ENCODE measurements at places on chromosomes 2 and 18. TPM values are rescaled to one million over a fixed set of nuclear protein-coding genes. Genes with fewer than 3 reads are reported as not detected.

The PLGLB2 gene
- total RNA-seq = 0.16 TPM

The ACADL gene
- total RNA-seq = 0.14 TPM

The CD207 gene
- total RNA-seq = not detected

The BMP10 gene
- not detected for total RNA-seq

The FBXO36 gene
- total RNA-seq = 0.87 TPM

The UGT1A4 gene
- 0.07 TPM for total RNA-seq

The PGAP1 gene
- total RNA-seq = 2.1 TPM

The POMC gene
- total RNA-seq = not detected

The LYPD1 gene
- total RNA-seq = 14.6 TPM

The ALKAL2 gene
- total RNA-seq = not detected

The COL4A3 gene
- 1.3 TPM for total RNA-seq

The HOXD4 gene
- total RNA-seq = 0.61 TPM

The APOB gene
- total RNA-seq = 0.01 TPM

The FIGLA gene
- total RNA-seq = not detected

The SLC9A4 gene
- total RNA-seq = not detected

The CERKL gene
- total RNA-seq = 0.24 TPM

The DAW1 gene
- total RNA-seq = 3.2 TPM

The SERPINB4 gene
- total RNA-seq = 0.15 TPM

The MALL gene
- 143 TPM for total RNA-seq

The HOXD1 gene
- 0.17 TPM for total RNA-seq

The IL1A gene
- total RNA-seq = 0.20 TPM

The LYG1 gene
- 1.3 TPM for total RNA-seq

The TRIM43 gene
- total RNA-seq = not detected

The C2orf92 gene
- 1.00 TPM for total RNA-seq

The TTC32 gene
- 12.2 TPM for total RNA-seq

The KCNE4 gene
- 0.64 TPM for total RNA-seq

The XRCC5 gene
- 194 TPM for total RNA-seq

The TPO gene
- total RNA-seq = 0.14 TPM

The NEB gene
- 0.36 TPM for total RNA-seq

The MRPL53 gene
- total RNA-seq = 149 TPM

The UNC80 gene
- not detected for total RNA-seq

The INPP5D gene
- 0.66 TPM for total RNA-seq

The CCDC150 gene
- 5.3 TPM for total RNA-seq

The DYNAP gene
- not detected for total RNA-seq

The IL36A gene
- total RNA-seq = not detected

The PDE1A gene
- 0.31 TPM for total RNA-seq

The TXNDC9 gene
- 45.6 TPM for total RNA-seq

The TTC21B gene
- total RNA-seq = 3.6 TPM

The PSMA8 gene
- not detected for total RNA-seq

The GNAL gene
- total RNA-seq = 5.8 TPM

Data from A549 treated with Hydrocortisone at 1 μM for 4 hours (cell line).